NCI-H526 (cell line): ENCODE measurements at places on chromosomes 3 and 15.

DNA sequence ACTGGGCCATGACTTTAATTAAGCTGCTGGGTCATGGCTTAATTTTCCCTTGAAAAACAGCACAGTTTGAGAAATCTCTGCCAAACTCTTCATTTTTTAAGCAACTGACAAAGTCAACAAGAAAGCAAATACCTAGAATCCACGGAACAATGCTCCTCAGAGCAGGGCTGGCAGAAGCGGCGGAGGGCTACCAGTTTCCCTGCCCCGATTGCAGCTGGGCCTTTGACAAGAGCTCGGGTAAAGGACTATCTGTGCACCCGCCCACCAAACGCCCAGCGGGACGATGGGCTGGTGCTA is 1.2 kb downstream of the GOLIM4 start:
- DNase-seq, result no peak

DNA sequence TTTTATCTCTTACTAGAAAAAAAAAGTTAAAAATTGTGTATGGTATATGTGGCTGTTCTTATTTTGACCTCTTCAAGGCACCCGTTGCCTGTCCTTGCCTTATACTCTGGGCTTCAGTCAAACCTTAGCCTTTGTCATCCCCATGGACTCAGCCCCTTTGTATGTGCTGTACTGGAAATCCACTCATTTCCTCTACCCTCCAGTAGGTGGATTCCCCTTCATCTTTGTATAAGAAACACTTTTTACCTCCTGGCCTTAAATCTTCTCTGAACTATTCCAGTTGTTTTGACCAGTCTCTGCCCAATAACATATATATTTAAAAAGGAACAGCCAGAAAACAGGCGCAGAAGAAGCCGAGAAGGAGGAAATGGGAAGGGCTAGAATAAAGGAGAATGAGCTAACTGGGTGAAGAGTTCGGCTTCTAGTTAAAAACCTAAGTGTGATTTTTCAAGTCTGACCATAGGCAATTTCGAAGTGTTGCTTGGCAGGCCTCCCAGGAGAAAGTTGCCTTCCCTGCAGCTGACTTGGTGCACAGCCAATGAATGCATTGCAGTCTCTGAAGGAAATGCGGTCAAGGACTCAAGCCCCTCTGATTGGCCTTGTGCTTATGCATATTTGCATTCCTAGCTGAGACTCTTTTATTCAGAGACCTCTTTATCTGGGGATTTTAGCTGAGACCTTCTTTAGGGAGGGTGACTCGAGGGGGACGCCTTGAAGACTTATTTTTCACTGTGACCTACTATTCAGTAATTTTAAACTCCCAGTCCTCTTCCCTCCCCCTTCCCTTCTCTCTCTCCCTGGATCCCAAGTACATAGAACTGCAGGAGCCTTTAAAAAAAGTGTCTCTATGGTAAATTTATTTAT is 277.4 kb downstream of the ROBO1 start:
- no peak for DNase-seq

DNA sequence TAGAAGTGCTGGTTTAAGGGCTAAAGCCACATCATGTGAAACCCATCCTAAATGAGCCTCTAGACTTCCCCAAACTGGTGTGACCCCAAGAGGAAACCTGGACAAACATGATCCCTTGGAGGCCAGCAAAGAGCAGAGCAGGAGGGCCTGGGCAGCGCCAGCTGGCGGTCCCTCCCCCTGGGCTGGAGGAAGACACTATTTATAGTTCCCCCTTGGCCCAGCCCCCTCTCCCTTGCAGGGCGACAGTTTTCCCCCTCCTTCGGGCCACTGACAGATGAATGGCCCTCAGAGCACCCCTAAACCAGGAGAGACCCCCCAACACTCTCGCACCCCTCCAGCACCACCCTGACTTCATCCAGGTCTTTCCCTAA is 2.9 kb downstream of the UCN2 start:
- no peak for DNase-seq

DNA sequence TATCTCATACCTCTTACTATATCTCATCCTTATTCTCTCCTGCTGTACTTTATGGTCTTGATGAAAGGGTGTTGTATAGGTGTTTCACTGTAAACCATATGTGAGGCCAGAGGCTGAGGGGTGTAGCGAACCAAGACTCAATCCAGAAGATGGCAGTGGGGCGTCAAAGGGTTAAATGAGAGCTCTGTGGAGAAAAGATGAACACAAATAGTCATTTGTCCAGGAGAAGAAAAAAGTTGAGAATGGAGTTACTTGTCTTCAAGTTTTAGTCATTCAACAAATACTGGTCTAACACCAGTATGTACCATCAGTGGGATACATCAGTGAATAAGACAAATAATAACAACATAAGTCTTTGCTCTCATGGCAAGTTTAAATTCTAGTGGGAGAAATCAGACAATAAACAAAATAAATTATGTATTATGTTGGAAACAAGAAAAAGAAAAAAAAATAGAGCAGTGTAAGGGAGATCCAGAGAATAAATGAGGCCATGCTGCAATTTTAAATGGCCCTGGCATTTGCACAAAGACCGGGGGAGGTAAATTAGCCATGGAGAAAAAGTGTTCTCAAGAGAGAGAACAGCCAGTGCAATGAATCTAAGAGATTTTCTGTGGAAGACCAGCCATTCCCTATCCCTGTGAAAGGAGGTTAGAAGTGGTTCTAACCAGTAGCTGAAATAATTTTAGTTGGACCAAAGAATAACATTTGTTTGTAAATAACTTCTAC is 77.0 kb upstream of the UMPS start:
- no peak for DNase-seq

DNA sequence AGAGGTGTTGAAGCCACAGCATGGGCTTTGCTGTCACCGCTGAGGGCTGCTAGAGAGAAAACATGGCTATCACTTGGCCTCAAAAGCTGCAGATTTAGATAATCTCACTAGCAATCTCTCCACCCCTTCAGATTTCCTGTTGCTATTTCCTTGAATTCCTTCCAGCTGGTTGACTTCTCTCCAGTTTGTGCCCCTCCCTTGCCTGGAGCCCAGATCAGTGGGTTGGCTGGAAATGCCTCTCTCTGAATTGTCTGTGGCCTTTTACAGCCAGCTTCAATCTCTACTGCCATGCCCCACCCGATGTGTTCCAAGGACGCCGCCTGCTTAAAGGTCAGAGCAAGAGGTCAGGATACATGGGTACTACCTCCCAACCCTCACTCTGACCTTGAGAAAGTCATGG is 294.1 kb downstream of the NTRK3 start:
- DNase-seq, result no peak

- DNase-seq, result peak; percentile 67
Observed at GRCh38 chr3:118495206-118495605, 539.4 kb downstream of the IGSF11 start.

- no peak for DNase-seq
Observed at GRCh38 chr15:45499426-45499825, 23.1 kb downstream of the SLC30A4 start.

DNA sequence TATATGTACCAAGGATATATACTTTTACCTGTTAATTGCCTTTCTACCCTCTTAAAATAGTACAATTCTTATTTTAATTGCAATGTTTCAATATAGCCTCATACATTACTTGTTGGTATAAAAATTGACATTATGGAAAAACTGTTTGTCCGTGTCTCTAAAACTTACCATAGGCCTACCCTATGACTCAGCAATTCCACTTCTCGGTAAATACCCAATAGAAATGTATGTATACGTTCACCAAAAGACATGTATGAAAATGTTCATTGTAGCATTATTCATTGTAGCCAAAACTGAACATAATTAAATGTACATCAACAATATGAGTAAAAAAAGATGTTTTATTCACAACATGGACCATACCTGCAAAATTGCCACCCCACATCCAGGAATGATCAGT is 679.2 kb upstream of the UBE2E2 start:
- DNase-seq, result no peak

DNA sequence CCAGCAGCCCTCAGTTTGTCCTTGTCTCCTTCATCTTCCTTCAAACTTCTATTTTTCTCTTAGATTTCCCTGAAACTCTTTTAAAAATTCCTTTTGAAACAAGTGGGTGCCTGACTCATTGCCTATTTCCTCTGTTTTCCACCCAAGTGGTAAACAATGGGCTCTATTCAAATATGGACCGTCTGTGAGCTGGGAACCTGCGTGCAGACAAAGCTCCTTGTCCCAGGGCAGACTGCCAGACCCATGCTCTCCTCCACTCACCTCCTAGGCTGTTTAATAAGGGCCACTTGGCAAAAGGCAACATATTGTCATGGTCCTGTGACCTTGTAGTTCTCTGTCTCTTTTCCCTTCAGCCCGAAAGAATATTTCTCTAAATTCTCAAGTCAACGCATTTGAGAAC is 332.7 kb upstream of the THBS1 start:
- DNase-seq, result no peak

DNA sequence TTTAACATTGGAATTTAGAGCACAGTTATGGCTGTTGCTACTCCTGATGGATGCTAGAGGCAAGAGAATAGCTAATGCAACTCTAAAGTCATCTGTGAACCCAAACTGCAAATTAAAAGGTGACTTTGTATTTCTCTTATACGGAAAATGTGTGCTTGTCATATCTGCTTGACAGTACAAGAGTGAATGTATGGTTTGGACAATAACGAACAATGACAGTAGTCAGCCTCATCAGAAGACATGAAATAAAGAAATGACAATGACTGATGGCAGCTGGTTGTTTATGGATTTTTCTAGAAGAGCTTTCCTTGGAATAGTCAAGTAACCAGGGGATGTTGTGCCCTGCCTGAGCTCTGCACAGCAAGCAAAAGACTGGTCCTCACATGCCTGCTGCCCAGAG is 168.8 kb upstream of the FEZF2 start:
- DNase-seq, result no peak

- DNase-seq, result peak; percentile 67
Observed at GRCh38 chr3:16245609-16246008, 19.1 kb downstream of the DPH3 start.

DNA sequence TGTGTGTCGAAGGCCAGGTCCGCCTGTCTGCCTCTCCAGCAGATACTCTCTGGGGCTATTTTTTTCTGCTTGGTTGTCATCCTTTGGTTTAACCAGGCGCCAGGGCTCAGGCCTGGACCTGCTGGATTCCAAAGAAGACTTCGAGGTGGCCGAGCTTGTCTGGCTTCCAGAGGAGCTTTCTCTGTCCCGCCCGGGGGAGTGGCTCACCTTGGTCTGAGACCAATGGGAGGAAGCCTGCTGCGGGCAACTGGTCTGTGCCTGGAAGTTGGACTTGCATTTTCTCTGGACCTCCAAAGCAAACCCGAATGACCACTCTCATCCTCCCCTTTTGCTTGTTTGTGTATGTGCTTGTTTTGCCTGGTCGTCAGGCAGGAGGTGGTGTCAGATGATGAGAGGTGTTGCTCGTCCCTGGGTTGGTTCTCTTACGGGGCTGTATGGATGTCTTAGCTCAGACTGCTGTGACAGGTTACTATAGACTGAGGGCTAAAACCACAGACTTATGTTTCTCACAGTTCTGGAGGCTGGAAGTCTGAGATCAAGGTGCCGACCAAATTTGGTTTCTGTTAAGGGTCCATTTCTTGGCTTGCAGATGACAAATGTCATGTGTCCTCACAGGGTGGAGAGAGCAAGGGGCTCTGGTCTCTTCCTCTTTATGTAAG is 19.3 kb downstream of the IGF1R start:
- no peak for DNase-seq

DNA sequence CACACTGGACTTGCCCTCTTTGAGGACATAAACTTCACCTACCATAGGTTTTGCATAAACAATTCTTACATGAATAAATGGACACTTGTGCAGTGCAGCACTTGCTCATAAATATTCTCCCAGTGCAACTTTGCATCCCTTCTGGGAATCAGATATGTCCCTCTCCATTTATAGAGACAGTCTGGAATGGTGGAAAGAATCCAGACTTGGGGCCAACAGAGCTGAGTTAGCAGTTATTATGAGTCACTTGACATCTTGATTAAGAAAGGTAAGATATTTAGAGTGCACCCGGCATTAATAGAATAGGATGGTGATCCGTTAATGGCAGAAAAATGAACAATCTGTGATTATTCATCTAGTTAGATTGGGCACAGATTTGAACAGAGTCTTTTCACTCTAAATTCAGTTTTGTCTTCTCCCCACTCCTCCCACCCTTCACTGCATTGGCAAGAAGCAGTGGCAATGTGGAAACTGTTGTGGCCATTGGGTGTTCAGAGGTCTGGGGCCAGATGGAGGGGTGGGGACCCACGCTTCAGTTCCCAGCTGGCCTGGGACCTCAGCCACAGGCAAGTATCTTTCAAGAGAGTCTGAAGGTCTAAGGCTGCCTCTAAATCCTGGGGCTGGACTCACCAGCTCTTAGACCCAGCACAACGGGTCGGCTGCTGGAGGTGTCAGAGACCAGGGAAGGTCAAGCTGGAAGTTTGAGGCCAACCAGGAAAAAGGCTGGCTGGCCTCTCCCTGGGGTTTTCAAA is 58.9 kb upstream of the KY start:
- peak; percentile 70 for DNase-seq

GRCh38 chr3:30073622-30074021 is 532.8 kb upstream of the TGFBR2 start:
- no peak for DNase-seq

DNA sequence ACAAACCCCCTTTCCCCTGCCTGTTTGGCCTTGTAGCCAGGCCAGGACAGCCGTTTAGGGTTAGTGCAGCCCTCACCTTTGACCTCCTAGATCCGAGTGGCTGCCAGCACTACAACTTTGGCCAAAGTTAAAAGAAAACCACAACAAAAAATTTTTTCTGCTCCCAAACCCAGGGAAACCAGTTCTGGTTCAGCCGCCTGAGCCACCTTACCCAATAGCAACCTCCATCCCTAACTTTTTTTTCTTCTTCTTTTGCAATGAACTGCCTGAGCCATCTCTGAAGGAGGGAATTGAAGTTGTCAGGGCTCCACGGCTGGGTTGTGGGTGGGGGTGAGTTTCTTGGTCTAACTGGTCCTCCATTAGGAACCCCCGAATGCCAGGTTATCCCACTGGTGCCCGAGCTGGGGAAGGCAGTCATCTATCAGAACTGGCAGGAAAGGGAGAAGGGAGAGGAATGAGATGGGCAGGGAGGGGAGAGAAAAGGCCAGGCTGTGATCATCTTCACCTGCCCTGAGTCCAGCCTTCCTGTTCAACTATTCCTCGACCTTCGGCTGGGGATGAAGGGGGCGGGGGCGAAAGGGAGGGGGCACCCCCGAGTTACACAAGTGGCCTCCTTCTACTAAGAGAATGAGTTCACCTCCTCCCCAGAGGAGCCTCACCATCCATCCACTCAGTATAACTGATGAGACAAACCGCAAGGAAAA is 6.2 kb upstream of the NR2F2 start:
- DNase-seq, result no peak

DNA sequence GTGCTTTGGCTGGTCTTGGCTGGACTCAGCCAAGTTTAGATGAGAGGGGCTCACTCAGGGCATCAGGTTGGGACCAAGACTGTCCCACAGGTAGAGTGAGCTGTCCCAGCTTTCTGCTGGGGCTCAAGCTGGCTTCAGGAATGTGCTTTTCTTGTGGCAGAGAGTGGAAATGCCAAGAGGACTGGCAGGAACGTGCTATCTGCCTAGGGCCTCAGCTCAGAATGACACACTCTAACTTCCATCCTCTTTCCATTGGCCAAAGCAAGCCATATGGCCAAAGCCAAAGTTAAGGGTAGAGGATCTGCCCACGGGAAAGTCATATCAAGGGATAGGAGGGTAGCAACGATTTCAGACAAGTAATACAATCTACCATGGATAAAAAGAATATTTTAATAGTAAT is 178.8 kb downstream of the ABHD5 start:
- DNase-seq, result no peak

- DNase-seq, result no peak
Observed at GRCh38 chr15:83733691-83734090, 79.8 kb downstream of the ADAMTSL3 start.
